ENCODE measurements at places on chromosomes 16 and 17.

DNA sequence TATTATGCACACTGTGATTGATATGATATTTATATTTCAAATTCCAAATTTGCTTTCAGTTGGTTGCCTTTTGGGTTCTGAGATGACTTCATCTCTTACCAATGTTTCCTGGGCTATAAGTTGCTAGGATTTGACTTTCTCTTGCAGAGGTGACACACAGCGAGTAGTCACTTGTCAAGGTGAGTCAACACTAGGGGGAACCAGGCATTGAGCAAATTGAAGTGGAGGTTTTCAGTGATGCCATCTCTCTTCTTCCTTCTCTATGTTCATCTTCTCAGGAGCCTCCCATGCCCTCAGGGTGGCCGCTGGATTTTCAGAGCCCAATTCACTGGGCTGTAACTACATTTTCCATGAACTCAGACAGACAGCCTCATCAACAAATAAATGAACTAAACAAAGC, 6.0 kb upstream of the CPD start:
- DNase-seq, result no peak

DNA sequence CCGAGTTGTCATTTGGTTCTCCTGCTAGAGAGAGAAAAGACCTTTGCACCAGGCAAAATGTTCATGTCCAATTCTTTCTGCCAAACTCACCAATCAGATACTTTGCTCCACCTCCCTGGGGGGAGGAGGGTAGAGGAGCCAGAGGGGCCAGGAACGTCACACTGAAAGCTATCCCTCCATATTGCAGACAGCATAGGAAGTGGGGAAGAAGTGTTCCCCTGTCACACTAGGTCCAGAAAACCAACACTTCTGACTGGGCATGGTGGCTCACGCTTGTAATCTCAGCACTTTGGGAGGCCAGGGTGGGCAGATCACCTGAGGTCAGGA, 9.5 kb downstream of the HSD17B2 start:
- no peak for DNase-seq

DNA sequence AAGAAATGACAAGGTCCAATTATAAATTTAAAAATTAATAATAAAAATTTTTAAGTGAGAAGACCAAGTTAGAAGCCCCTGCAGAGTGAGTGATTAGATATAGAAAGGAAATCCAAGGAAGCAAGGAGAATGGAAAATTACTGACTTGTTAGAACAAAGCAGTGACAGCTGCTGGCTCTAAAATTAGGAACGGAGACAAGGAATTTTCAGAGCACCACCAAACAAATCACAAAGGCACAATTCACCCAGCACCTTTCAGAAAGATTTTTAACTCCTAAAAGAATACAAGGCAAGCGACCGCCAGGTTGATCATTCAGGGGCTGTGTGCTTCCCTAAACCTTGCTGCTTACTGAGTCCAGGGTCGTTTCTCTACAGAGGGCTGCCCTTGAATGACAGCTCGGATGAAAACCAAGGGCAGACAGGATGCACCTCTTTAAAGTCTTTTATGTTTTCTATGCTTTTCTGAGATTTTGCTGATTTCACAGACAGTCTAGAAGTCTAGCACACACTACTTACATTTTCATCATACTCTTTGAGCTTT, 45.4 kb upstream of the GINS3 start:
- DNase-seq, result no peak

DNA sequence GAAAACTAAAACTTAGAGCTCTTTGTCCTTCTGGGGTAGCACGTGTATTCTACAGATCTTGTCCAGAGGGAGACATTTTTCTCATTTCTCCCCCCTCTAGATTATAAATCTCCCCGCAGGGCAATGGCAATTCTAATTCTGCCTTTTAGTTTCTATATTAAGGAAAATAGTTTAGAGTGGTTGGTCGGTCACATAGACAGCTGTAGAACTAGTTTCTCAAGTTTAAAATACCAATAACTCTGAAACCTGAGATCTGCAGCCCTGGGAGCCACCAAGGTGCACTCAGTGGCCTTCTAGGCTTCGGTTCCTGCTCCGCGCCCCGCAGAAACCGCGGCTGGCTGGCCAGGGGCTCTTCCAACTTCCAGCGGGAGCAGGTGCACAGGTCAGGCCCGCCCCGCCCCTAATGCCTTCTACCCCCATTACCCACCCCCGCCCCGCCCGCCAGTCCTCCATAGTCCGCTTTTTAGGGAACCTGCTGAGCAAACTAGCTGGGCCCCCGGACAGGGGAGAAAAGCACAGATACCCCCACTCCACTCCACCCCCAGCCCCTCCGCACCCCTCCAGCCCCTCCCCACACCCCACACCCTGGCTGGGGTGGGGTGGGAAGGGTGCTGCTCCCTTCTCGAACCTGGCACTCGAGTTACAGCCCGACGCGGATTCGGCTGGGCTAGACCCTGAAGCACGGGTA, 431 bp downstream of the SLFN11 start:
- DNase-seq, result peak; percentile 29

DNA sequence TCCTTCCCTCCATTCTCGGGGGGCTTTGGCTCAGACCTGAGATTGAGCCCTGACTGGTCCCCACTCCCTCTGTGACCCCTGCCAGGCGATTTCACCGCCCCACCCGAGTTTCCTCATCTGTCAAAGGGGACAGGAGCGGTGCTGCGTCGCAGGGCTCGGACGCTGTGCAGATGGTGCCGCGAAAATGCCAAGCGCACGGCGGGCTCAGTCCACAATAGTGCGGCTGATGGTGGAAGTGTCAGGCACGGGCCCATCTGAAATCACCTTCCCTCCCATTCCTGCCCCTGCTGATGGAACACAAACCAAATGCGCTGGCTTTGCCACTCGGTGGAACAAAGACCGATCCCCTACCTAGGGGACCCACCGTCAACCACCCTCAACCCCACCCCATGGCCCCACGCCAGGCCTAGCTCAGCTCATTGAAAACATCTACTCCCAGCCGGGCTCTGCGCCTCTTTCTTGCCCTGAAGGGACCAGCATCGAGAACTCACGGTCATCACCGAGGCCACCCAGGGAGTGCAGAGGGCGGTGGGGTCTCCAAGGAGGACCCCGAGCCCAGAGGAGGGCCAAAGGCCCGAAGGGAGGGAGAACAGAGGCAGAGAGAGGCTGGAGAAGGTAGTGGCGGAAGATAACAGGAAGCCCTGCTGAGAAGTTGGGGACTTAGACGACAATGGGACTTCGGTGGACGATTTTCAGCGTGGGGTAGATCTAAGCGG, 1.4 kb downstream of the CARHSP1 start:
- DNase-seq, result no peak

DNA sequence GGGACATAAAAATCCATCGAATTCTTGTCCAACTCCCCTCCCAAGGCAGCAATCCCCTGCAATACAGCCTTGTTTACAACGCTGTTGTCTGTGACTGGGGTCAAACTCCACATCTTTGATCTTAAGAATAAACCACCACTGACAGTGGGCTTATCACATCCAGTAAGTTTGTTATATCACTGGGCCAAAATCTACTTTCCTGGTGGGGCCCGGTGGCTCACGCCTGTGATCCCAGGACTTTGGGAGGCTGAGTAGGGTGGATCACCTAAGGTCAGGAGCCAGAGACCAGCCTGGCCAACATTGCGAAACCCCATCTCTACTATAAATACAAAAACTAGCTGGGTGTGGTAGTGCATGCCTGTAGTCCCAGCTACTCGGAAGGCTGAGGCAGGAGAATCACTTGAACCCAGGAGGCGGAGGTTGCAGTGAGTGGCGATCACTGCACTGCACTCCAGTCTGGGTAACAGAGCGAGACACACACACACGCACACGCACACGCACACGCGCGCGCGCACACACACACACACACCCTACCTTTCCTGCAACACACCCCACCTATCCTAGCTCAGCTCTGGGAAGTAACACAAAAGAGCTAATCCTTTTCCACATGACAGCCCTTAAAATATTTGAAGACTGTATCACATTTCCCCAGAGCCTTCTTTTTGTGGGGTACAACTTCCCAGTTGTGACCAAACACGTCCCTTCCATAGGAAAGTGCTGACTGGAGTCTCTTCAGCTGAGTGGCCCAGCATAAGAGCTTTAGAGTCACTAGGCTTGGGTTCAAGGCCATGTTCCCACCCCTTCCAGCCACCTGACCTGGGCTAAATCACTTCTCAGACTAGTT, 20.9 kb upstream of the ABCC1 start:
- no peak for DNase-seq

DNA sequence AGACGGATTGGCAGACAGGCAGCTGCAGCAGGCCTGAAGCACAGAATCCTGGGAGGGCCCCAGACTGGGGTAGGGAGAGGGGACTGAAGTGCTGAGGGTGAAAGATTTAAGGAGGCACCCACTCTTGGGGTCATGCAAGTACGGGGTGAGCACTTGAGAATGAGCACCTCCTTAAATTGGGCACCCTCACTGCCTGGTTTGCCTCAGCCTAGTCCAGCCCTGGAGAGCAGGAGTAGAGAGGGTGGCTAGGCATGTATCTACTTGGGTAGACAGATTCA, 154.1 kb upstream of the CDC42EP4 start:
- no peak for DNase-seq

DNA sequence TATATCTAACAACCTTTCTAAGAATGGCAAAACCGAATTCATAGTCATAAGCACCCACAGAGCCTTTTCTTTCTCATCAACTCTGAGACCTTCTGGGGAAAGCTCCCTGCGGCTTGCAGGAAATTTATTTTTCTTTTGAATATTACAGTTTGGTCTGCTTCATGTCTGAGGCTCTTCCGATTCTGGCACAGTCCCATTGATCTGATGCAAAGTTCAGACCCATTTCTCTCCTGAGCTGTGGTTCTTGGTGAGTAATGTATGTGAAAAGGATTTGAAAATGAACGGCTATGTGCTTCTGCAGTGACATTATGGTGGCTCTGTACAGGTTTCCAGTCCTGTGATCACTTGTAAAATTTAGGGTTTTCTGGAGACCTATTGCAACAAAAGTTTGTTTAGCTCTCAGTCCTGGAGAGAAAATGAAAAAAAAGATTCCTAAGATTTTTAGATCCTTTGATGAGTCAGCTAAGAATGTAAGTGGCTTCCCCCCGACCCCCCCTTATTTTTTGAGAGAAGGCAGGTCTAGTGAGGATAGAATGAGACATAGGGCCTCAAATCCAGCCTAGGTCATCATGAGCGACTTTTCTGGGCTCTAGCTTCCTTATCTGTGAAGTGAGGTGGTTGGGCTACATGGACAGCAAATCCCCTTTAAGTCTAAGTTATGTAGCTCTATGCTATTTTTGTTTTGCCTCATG, 4.6 kb downstream of the GAN start:
- DNase-seq, result no peak

DNA sequence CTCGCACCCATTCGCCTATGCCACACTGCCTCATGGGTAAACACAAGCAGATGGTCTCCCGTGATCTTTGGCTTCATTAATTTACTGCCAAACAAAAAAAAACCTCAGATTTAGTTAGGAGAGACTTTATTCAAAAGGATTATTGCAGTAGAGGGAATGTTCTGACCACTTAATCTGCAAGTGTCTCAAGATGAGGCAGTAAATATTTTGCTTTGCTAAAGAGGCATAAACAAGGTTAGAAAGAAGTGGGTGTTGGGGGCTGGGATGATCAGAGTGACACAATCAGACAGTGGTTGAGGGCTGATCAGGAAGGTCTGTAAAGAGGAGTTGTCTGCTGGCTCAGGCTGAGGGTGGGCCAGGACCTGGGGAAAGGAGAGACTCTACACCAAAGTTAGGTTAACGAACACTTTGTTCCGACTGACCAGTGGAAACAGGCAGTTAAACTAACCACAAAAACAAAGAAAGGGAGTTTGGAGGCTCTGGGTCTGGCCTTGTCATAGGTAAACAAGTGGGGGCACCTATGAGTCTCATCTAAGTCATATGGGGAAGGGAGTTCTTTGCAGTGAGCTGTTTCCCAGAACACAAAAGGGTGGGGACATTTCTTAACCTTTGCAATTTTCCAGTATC, 28.5 kb downstream of the HSD17B2 start:
- DNase-seq, result no peak

DNA sequence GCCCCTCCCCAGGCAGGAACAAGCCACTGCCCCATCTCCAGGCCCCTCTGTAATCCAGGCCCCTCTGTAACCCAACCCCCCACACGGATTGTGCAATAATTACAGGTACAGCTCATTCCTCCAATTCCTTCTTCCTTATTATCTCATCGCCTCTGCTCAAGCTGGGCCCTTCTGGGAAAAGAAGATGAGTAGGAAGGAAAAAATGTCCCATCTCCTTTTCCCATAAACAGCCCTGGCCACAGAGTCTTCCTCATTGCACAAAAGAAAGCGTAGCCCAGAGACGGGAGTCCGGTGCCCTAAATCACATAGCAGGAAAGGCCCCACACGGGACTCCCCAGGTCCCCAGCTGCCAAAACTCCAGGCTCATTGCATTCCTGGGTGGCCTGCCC, 3.6 kb upstream of the LITAFD start:
- no peak for DNase-seq

DNA sequence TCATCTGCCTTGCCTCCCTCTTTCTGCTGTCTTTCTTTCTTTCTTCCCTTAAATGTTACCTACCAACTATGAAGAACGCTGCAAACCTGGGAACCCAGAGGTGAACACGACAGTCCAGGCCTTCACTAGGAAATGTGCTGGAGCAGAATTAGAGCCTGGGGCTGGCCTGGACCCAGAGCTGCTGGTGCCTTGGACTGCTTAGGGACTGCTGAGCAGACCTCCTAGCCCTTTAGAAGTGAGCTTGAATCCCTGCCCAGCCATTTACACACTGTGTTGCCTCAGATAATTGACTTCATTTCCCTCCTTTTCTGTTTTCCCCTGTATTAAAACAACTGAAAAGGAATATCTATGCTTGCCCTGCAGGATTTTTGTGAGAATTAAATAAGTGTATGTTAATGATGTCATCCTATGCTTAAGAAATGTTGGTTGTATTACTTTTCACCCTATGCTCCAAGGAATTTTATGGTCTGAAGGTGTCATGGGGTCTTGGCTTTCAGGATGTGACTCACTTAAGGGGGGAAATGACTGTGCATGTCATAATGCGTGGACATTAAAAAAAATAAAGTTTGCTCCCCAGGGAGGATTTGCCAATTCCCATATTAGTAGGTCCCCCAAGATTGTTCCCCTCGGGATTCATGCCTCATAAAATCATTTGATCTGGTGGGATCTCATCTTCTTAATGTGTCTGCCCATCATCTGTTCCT, 11.5 kb downstream of the CDH13 start:
- no peak for DNase-seq

DNA sequence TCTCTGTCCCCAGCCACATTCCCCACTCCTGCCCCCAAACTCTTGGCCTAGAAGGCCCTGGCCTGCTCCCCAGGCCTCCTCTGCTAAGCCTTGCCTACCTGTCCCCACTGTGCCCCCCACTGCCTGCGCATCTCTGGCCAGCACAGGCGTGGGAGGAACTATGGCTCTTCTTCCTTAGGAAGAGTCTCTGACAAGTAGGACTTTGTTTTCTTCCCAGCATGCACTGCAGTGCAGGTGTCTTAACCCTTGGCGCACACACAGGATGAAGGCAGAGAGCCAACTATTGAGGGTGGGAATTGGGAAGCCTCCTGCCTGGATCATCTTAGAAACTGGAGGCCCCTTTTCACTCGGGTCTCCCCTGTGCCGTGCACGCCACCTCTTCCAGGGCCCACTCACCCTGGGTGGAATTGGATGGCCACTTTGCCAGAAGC, 3.6 kb downstream of the AMDHD2 start:
- DNase-seq, result no peak

- no peak for DNase-seq
Measured at GRCh38 chr16:5502467-5502869, 404.9 kb upstream of the EEF2KMT start.
